ENCODE measurements at places on chromosomes 1 and 21.

GRCh38 chr1:91827087-91827458, 58.9 kb downstream of the TGFBR3 start:
- no peak for DNase-seq

- no peak for DNase-seq
Measured at GRCh38 chr1:203660069-203660468, 33.4 kb downstream of the ATP2B4 start.

DNA sequence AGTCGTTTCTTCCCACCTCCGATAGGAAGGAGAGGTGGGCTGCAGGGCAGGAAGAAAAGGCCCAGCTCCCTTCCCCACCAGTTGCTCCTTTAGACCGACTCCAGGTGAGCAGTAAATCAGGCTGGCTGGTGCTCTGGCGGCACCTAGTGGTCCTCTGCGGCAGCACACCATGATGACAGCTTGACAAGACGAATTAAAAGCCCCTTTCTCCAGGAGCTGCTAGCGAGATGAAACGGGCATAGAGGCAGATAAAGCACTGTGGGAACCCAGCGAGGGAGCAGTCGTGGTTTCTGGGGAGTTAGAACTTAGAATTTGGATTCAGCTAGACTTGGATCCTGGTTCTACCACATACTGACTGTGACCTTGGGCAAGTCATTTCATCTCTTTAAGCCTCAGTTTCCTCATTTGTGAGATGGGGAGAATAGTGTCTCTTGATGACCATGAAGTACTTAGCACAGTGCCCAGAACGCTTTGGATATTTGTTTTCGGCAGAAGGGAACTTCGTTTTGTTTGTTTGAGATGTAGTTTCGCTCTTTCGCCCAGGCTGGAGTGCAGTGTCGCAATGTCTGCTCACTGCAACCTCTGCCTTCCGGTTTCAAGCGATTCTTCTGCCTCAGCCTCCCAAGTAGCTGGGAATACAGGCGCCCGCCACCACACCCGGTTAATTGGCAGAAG, 21.8 kb upstream of the COL9A2 start:
- DNase-seq, result peak; percentile 77

GRCh38 chr1:173920861-173921260, 3.7 kb upstream of the SERPINC1 start:
- DNase-seq, result no peak

DNA sequence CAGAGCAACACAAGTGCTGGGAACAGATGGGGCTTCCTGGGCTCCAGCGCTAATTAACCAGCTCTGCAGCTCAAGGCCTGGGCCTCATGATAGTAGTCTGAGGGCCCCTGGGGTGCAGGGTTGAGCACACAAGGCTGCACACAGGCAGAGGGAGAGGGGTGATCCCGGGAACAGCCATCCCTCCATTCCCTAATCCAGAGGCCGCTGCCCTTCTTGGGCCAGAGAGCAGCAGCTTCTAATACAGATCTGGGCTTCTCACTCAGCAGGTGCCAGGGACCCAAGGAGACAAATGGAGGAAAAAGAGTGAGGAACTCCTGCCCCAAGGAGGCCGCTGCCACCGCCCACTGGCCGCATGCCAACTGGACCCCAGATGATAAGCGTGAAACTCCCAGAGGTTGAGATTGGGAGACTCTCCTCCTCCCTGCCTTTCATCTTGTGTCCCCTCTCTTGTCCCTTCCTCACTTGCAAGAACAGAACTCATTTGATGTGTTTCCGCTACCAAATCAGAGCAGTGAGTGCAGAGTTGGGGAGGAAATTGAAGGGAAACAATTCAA, 58.0 kb upstream of the IFNAR2 start:
- DNase-seq, result no peak

- DNase-seq, result no peak
Measured at GRCh38 chr1:230159580-230159979, 92.5 kb downstream of the GALNT2 start.

All from fibroblast of upper back skin (primary cell).